ENCODE measurements at places on chromosomes 12 and 14.

DNA sequence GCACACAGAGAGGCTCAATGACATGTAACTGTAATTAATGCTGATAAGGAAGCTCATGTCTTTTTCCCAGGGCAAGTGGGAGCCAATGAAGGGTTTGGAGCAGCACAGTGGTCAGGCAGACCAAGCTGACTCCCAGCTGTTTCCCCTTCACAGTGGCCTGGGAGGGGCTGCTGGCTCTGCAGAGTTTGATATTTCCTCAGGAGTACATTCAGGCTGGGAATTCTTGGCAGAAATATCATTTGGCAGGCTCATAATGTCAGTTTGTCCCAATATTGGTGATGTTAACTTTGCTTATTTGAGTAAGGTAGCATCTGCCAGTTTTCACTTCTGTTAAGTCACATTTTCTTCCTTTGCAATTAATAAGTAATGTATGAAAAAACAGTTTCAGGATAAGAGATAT lies 247.0 kb downstream of the EMP1 start:
- no peaks in the 10 kb centered on the region for H3K27me3 ChIP-seq
- no peak overlapping the region for H3K4me3 ChIP-seq
- H3K36me3 ChIP-seq: no peaks in the 10 kb centered on the region
- H3K27ac ChIP-seq: no peak overlapping the region

DNA sequence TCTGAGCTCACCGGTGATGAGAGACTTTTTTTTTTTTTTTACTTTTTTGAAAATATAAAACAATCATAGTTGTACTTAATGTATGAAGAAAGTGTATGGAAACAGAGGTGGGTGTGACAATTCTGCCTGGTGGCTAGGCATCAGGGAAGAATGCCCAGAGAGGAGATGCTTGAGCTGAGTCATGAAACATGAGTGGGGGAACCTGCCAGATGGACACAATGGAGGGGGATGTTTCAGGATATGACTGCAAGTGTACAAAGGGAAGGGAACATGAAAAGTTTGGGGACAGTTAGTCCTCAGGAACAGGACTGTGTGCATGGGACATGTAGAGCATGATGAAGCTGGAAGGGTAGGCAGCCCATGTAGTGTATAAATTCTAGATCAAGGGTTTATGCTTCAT lies 274.2 kb upstream of the E2F7 start:
- H3K36me3 ChIP-seq: no peaks in the 10 kb centered on the region
- no peaks in the 10 kb centered on the region for H3K27me3 ChIP-seq
- no peak overlapping the region for H3K27ac ChIP-seq

- 0 out of 2 replicates have a peak overlapping the region, but pooled peaks have one; percentile 49 for H3K27ac ChIP-seq
- no peaks in the 10 kb centered on the region for H3K27me3 ChIP-seq
- no peaks in the 10 kb centered on the region for H3K36me3 ChIP-seq
- H3K4me3 ChIP-seq: peak overlapping the region; percentile 53
- H3K4me1 ChIP-seq: peaks cover 46% of the 10 kb centered on the region
- peak; percentile 94 for DNase-seq
These were observed 31.9 kb downstream of the DAD1 start for GRCh38 chr14:22556990-22557623.

DNA sequence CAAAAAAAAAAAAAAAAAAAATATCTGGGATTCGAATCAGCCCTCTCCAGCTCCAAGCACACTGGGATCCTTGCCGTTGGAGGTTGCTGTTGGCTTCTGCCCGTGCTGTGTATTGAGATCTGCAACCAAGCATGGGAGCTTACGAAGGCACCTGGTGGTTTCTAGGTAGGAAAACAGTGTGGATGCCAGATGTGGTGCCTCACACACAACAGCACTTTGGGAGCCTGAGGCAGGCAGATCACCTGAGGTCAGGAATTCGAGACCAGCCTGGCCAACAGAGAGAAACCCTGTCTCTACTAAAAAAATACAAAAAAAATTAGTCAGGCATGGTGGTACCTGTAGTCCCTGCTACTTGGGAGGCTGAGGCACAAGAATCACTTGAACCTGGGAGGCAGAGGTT lies 47.4 kb downstream of the ATF7 start:
- no peak overlapping the region for H3K4me3 ChIP-seq
- peak overlapping the region; percentile 9 for H3K27ac ChIP-seq
- H3K36me3 ChIP-seq: peaks cover 4% of the 10 kb centered on the region
- no peak for DNase-seq
- no peaks in the 10 kb centered on the region for H3K27me3 ChIP-seq

DNA sequence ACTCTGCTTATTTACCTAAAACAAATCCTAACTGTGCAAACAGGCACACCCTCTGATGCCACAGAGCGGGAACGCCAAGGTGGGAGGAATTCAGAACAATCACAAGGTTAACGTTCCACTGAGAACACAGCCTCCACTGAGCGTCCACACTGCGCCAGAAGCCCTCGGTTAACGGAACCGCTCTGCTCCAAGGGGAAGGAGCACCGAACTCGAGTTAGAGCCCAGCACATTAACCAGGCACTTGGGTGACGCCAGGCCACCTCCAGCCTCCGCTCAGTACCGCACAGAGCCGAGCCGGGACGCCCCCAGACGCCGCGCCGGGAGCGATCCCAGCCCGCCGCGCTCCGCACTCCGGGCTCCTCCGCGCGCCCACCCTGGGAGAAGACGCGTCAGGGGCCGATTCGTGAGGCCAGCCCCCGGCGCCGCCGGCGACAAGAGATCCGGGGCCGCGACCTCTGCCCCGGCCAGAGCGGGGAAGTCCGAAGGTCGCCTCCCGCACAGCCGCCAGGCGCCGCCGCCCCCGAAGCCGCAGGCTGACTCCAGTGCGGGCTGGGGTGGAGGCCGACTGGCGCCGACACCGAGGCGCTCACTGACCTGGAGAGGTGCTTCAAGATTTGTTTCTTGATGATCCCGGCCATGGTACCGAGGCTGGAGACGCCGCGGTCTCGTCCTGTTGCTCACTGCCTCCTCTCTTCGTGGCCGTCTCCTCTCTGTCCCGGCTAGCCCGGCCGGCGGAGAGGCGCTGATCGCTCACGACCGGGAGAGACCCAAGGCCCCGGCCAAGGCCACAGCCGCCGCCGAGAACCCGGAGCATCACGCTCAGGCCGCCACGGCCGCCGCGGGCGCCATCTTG lies 450 bp downstream of the BLTP3B start:
- peaks cover 35% of the 10 kb centered on the region for H3K4me1 ChIP-seq
- H3K27me3 ChIP-seq: no peaks in the 10 kb centered on the region
- peak overlapping the region; percentile 91 for H3K4me3 ChIP-seq
- DNase-seq: peak; percentile 62
- H3K36me3 ChIP-seq: peaks cover 8% of the 10 kb centered on the region
- H3K27ac ChIP-seq: peak overlapping the region; percentile 84

- H3K27me3 ChIP-seq: no peaks in the 10 kb centered on the region
- no peak overlapping the region for H3K27ac ChIP-seq
- H3K36me3 ChIP-seq: peaks cover 13% of the 10 kb centered on the region
- H3K4me3 ChIP-seq: no peak overlapping the region
These were observed 75.5 kb upstream of the DCD start for GRCh38 chr12:54723379-54724256.

DNA sequence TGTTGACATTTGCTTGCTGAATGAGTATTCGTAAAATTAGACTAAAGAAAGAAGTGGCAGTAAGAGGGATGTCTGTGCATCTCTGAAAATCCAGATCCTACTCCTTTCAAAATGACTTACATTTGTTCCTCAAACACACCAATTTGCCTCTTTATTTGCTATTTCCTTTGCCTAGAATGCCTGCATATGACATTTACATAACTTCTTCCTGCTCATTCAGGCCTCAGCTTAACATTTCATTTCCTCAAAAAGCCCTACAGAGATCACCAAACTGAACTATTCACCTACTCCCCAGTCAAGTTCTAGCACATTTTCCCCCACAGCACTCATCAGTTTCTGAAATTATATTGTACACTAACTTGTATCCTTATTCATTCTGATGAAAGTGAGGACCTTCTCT lies 907.2 kb downstream of the LRFN5 start:
- no peak for DNase-seq
- H3K27ac ChIP-seq: peak overlapping the region; percentile 96
- no peaks in the 10 kb centered on the region for H3K27me3 ChIP-seq
- peaks cover 17% of the 10 kb centered on the region for H3K36me3 ChIP-seq
- H3K4me1 ChIP-seq: peaks cover 68% of the 10 kb centered on the region

DNA sequence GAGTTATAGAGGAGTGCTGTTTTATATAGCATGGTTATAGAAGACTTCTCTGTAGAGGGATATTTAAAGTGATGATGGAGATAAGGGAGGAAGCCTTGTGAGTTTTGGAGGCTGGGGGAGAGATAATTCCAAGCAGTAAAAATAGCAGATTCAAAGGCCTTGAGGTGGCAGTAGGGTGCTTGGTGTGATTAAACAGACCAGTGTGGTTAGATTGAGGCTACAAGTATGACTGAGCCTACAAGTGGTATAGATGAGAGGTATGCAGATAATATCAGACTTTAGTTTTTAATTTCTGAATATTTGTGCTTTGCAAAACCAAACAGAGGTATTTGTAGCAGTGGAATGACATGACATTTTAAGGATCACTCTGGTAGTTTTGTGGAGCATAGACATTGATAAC lies 20.3 kb downstream of the FANCM start:
- peaks cover 3% of the 10 kb centered on the region for H3K36me3 ChIP-seq
- DNase-seq: no peak
- no peaks in the 10 kb centered on the region for H3K27me3 ChIP-seq
- no peak overlapping the region for H3K4me3 ChIP-seq
- H3K4me1 ChIP-seq: no peaks in the 10 kb centered on the region
- H3K27ac ChIP-seq: no peak overlapping the region

- no peak overlapping the region for H3K4me3 ChIP-seq
- H3K27me3 ChIP-seq: no peaks in the 10 kb centered on the region
- no peaks in the 10 kb centered on the region for H3K36me3 ChIP-seq
These were observed 411.1 kb downstream of the CCER1 start for GRCh38 chr12:90543841-90544240.

GRCh38 chr14:42856106-42856505 lies 1249.4 kb downstream of the LRFN5 start:
- DNase-seq: no peak
- H3K27me3 ChIP-seq: no peaks in the 10 kb centered on the region
- H3K27ac ChIP-seq: no peak overlapping the region
- peaks cover 5% of the 10 kb centered on the region for H3K4me1 ChIP-seq

DNA sequence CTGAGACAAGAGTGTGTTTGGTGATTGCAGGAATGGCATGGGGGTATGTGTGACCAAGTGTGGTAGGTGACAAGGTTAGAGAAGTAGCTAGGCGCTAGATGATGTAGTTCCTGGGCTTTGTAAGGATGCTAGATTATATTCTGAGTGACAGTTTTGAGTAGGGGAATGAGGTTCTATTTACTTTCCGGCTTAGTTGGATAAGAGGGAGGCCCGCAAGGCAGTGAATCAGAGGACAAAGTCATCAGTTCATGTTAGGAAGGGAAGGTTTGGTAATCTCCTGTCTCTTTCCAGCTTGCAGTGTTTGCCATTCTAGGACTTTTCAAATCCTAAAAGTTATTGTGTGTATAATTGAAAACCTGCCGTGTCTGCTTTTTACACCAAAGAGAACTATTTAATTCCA lies 45.0 kb downstream of the CFAP54 start:
- no peak for DNase-seq
- H3K36me3 ChIP-seq: no peaks in the 10 kb centered on the region
- no peak overlapping the region for H3K27ac ChIP-seq
- H3K4me1 ChIP-seq: no peaks in the 10 kb centered on the region
- H3K27me3 ChIP-seq: no peaks in the 10 kb centered on the region

- H3K27me3 ChIP-seq: no peaks in the 10 kb centered on the region
- DNase-seq: no peak
- H3K27ac ChIP-seq: no peak overlapping the region
- H3K4me3 ChIP-seq: no peak overlapping the region
- H3K4me1 ChIP-seq: no peaks in the 10 kb centered on the region
- H3K36me3 ChIP-seq: peaks cover 25% of the 10 kb centered on the region
These were observed 1226.7 kb downstream of the FLRT2 start for GRCh38 chr14:86756521-86757190.

- no peaks in the 10 kb centered on the region for H3K4me1 ChIP-seq
- no peak for DNase-seq
- H3K27me3 ChIP-seq: peaks cover 49% of the 10 kb centered on the region
- no peak overlapping the region for H3K27ac ChIP-seq
- no peaks in the 10 kb centered on the region for H3K36me3 ChIP-seq
These were observed 17.3 kb upstream of the YAF2 start for GRCh38 chr12:42255221-42255865.

DNA sequence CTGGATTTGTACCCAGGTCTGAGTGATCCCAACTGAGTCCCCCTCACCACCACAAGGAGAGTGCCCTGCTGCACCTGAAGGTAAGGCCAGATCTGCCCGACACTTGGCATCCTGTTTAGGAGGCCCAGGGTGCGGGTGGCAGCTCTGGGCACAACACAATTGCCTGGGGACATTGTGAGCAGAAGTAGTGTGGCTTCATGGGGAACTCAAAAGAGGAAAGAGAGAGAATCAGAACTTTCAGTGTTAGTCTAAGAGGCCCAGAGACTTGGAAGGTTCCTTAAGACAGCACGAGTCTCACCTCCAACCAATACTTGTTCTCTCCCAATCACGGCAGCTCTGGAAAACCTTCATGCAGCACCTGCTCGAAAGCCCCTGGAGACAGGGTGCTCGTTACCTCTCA lies 6.6 kb upstream of the SLC8B1 start:
- no peak overlapping the region for H3K4me3 ChIP-seq
- DNase-seq: no peak
- no peaks in the 10 kb centered on the region for H3K27me3 ChIP-seq
- no peak overlapping the region for H3K27ac ChIP-seq
- peaks cover 15% of the 10 kb centered on the region for H3K4me1 ChIP-seq

DNA sequence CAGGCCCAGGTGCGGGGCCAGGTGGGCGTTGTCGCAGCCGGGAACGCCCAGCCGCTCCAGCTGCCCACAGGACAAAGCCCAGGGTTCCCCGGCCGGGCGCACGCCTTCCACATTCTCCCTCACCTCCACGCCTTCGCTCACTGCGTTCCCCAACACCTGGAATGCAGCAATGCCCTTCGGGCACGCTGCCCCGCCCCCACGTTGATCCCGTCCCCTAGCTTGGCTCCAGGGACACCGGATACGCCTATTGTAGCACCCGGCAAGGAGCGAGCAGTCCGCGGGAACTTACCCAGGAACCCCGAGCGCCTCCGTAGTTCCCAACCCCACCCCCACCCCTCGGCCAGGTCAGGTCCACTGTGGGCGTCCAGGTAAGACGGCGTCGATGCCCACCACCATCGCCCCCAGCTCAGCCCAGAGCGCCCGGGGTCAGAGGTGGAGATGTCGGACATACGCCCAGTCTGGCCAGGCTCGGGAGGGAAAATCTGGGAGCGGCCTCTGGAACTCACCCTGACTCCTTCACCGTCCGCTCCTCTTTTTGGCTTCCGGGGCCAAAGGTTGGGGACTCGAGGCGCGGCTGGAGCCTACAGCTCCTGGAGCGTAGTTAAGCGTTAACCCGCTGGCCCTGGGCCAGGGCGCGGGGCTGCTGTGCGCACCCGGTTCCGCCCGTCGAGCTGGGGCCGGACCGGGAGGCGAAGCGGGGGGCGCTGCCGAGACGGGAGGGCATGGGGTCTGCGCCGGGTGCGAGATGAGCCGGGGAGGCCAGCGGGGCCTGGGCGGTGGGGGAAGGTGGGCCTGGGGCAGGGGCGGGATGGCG lies 594 bp upstream of the CEP170B start:
- peaks cover 18% of the 10 kb centered on the region for H3K4me1 ChIP-seq
- peak overlapping the region; percentile 90 for H3K4me3 ChIP-seq
- peak; percentile 91 for DNase-seq
- H3K36me3 ChIP-seq: peaks cover 3% of the 10 kb centered on the region
- peak overlapping the region; percentile 90 for H3K27ac ChIP-seq

GRCh38 chr12:29582146-29582545 lies 84.7 kb upstream of the OVCH1 start:
- DNase-seq: no peak
- H3K4me1 ChIP-seq: peaks cover 7% of the 10 kb centered on the region
- no peak overlapping the region for H3K4me3 ChIP-seq
- no peaks in the 10 kb centered on the region for H3K27me3 ChIP-seq

All from WTC11 (cell line).